Activated naive CD8-positive, alpha-beta T cell treated with anti-CD3 and anti-CD28 coated beads for 36 hours (primary cell): ENCODE measurements at places on chromosomes 6 and 20.

DNA sequence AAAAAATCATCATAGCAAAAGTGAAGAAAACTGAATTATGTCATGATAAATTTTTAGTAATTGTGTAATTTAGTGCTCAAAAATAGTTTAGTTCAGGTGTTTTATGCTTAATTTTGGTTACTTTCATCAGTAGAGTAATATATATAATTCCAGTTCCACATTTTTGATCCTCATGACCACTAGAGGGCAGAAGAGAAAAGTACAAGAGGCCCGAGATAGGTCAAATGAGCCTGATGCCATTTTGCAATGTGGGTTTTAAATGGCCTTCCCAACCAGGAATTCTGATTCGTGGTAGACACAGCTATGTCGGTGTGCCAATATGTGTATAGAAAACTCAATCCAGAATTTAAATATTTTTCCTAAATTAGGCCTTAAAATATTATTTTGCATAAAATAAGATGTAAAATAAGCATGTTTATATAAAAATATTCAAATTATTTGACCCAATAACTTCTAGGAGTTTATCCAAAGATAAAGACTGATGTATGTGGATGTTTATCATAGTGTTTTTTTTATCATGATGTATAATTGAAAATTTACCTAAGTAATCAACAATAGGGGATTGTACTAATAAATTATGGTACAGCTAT lies 159.7 kb upstream of the RPS6KA2 start:
- DNase-seq = no peak

DNA sequence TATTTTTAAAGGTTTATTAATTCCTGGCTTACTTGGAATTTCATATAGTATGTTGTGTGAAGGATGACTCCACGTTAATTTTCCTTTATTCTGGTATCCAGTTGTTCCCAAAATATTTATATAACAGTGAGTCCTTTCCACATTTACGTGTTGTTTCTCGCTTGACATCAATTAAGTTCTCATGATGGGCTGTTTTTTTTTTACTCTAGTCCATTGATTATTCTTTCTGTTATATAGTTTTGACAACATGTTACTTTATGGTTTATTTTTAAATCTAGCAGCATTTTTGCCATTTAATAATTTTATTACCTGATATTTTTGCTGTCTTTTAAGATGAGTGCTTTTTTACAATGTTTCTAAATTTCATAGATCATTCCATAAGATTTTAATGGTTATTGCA lies 6.7 kb downstream of the TRIM40 start:
- DNase-seq = no peak

DNA sequence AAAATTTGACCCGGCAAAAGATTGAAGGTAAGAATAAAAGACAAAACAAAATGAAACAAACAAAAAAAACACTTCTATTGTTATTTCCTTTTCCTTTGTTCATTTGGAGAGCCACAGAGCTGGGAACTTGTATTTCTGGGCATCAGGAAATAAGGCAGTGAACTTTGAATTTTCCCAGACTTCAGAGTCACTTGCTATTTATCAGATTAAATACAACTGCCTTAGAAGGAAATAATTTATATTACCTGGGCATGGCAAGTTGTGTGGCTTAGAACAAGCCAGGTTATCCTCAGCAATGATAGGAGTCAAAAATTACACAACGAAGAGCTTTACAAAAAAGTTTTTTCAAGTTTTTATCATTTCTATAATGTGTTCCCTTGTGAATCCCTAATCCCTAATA lies 20.2 kb upstream of the MRAP2 start:
- no peak for DNase-seq

DNA sequence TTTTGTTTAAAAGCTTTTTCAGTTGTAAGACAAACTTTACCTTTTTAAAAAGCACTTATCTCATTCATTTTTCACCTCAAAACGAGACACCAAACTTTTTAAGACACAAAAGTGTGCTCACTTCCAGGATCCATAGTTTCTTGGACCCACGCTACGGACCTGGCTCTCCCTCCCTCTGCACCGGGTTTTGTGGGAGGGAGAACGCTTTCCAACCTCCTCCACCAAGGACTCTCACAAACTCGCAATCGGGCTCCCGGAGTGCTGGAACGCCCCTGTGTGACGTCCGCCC lies 436 bp downstream of the CAGE1 start:
- no peak for DNase-seq

GRCh38 chr6:16137451-16137801 lies 8.5 kb downstream of the MYLIP start:
- DNase-seq = no peak

DNA sequence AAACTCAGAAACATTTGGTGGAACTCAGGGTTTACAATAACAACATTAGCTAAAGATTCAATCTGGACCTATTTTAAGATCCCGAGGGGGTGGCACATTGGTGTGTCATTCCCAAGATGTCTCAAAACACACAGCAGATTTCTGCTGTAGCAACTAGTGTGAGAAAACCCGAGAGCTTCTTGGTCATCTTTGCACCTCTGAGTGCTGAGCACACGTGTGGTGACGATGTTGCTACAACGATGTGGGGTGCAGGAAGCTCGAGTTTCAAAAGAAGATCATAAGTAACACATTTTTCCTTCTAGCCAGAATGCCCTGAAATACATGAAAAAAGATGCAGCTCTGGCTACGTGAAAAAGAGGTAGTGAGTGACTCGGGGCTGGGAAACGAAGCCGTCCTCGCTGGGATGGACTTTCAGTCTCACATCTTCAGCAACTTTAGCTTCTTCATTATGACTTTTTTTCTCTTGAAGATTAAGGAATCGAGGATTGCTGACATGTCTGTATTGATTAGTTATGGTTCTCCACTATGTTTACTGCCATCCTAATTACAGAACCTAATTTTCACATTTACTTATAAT lies 1.5 kb downstream of the RAMACL start:
- no peak for DNase-seq

DNA sequence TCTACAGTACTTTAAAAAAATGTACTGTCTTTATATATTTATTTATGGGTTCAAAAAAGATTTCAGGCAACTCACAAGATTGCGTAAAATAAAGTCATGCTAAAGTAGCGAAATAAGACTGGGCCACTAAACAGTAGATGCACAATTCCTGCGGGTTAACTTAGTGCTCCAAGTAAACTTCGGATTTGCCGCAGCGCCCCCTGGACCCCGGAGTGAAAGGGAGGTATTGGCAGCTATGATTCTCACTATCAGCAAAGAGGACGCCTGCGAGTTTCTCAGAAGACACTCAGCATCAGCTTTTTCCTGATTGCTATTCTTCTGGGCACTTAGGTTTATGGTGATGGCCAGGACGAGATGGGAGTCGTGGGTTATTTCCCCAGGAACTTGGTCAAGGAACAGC lies 1.4 kb downstream of the OTOR start:
- no peak for DNase-seq

GRCh38 chr6:156550949-156551348 lies 226.2 kb upstream of the ARID1B start:
- DNase-seq = no peak

DNA sequence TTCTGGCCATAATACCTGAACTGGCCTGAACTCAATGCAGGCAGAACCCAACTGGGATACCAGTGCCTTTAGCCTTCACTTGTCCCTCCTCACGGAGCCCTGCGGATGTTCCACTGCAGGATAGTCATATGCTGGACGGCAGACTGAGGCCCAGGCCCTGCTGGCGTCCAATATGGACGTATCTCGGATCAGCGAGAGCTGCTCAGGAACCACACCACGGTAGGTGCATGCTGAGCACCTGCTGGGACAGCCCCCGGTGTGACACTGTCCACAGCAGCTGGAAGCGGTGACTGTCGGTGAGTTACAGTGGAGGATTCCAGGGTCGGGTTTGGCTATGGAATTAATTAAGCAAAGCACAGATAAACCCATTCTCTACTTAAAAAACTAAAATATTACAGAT lies 48.7 kb downstream of the PSMG4 start:
- no peak for DNase-seq

DNA sequence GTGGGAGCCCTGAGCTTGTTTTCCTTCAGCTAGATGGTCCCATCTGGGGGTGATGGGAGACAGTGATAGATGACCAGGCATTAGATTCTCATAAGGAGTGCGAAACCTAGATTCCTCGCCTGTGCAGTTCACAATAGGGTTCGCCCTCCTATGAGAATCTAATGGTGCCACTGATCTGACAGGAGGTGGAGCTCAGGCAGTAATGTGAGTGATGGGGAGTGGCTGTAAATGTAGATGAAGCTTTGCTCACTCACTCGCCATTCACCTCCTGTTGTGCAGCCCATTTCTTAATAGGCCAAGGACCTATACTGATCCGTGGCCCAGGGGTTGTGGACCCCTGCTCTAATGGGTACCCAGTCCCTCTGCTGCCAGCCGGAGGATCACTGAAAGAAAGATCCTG lies 20.7 kb upstream of the KCNB1 start:
- DNase-seq = no peak

DNA sequence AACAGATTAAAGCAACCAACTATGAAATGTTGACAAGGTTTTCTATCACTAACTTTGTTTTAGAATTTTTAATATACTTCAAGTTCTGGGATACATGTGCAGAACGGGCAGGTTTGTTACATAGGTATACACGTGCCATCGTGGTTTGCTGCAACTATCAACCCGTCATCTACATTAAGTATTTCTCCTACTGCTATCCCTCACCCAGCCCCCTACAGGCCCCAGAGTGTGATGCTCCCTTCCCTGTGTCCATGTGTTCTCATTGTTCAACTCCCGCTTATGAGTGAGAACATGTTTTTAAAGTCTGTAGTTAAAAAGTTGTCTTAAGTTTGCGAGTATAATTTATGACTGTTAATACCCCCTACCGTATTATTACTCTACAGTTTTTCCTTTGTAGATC lies 844.3 kb upstream of the MANEA start:
- DNase-seq = no peak

GRCh38 chr20:56945057-56945456 lies 316.0 kb downstream of the TFAP2C start:
- no peak for DNase-seq

DNA sequence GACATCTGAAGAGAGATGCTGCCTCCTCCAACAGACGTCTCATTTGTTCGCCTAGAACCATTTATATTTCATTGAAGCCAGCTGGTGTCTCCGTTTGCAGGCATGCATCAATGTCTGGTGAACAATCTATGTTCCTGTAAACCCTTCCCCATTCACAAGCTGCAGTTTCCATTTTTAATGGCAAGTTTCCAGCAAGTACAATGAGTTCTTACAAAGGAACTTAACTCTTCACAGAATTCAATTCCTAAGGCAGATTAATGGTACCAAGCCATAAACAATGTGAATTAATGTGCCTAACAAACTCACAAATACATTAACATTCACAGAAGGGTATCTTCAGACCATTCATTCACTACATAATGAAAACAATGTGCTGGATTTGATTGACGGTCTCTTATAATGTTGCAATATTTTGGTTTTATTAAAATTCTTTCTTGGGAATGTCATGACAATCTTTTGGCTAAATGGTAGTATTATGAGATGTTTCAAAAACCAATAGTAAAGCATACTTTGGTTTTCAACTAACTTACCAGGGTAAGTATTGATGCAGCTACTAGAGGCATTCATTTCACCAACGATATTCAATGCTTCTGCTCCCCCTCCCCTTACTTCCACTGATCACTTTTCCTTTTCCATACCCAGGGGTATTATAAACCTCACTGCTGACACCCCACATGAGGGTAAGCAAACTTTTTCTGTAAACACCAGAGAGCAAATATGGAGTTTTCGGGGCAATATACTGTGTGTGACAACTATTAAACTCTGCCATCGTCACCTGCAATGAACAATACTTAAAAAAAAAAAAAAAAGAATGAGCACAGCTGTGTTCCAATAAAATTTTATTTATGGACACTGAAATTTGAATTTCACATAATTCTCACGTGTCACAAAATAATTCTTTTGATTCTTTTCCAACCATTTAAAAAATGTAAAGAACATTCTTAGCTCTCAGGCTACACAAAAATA lies 4.2 kb downstream of the AKIRIN2 start:
- no peak for DNase-seq
